ENCODE measurements at places on chromosomes 13 and 19. TPM values are rescaled to one million over a fixed set of nuclear protein-coding genes. Genes with fewer than 3 reads are reported as not detected.

- no peaks in the 10 kb centered on the region for H3K36me3 ChIP-seq
- H3K27ac ChIP-seq: no peak overlapping the region
- no peaks in the 10 kb centered on the region for H3K27me3 ChIP-seq
- no peak overlapping the region for H3K4me3 ChIP-seq
- H3K4me1 ChIP-seq: no peaks in the 10 kb centered on the region
Measured at GRCh38 chr13:58324161-58324560, 692.6 kb downstream of the PCDH17 start.

Gene MYPOP
- 6.7 TPM for total RNA-seq

- peak within 1 kb of the TSS; percentile 70 for H3K27ac ChIP-seq
- no peaks in the 10 kb centered on the region for H3K4me1 ChIP-seq
- no peaks in the 10 kb centered on the region for H3K27me3 ChIP-seq
- no peak within 1 kb of the TSS for H3K4me3 ChIP-seq
- DNase-seq: peak; percentile 87
Measured at GRCh38 chr13:48653472-48653939, at the start of gene CYSLTR2. TSS of gene CYSLTR2 (plus strand) at chr13:48653929. CDS start at chr13:48706818, 52,889 bp downstream.

Gene KLK3
- total RNA-seq: not detected

DNA sequence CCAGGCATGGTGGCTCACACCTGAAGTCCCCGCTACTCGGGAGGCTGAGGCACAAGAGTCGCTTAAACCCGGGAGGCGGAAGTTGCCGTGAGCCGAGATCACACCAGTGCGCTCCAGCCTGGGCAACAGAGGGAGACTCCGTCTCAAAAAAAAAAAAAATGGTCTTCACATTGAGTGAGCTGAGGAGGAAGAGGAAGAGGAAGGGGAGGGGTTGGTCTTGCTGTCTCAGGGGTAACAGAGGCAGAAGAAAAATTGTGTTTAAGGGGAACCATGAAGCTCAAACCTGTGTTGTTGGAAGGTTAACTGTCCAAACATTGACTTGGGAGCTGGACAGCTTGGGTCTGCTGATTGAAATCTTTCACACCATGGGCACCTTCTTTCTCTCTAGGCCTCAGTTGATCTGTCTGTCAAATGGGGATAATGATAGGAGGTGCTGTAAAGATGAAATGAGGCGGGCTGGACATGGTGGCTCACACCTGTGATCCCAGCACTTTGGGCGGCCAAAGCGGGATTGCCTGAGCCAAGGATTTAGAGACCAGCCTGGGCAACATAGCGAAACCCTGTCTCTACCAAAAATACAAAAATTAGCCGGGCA lies 9.8 kb upstream of the SLC44A2 start:
- peaks cover 21% of the 10 kb centered on the region for H3K4me1 ChIP-seq
- H3K4me3 ChIP-seq: no peak overlapping the region
- H3K27me3 ChIP-seq: no peaks in the 10 kb centered on the region
- H3K36me3 ChIP-seq: peaks cover 2% of the 10 kb centered on the region
- DNase-seq: no peak

Gene KLF5
- total RNA-seq: 50.6 TPM

- H3K36me3 ChIP-seq: peaks cover 21% of the 10 kb centered on the region
- H3K27me3 ChIP-seq: peaks cover 3% of the 10 kb centered on the region
- H3K4me1 ChIP-seq: no peaks in the 10 kb centered on the region
- no peak overlapping the region for H3K4me3 ChIP-seq
- DNase-seq: no peak
- no peak overlapping the region for H3K27ac ChIP-seq
Measured at GRCh38 chr19:2750808-2751437, 11.1 kb upstream of the SLC39A3 start.

DNA sequence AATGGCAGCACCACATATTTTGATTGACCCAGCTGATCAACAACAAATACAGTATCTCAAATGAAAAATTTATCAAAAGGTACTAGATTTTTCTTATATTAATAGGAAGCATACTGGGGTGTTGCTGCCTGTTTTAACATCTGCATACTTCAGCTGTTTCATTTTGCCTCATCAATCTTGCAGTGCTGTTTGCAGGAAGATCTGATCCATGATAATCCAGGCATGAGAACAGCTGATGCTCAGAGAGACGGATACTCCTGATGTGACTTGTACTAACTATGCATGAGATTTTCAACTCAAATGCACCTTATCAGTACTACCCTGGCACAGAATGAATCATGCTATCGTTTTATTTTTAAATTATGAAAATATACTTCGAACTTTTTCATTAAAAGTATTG lies 2136.8 kb downstream of the PCDH9 start:
- no peaks in the 10 kb centered on the region for H3K36me3 ChIP-seq
- H3K4me3 ChIP-seq: no peak overlapping the region
- no peak overlapping the region for H3K27ac ChIP-seq

All from lung (tissue), 17 donors.